Temporal lobe (tissue), 4 donors: ENCODE measurements at places on chromosomes 4 and X. TPM values are rescaled to one million over a fixed set of nuclear protein-coding genes. Genes with fewer than 3 reads are reported as not detected.

Gene XK
- total RNA-seq: 3.0 TPM

Gene FGFBP2
- total RNA-seq: not detected

Gene SMR3B
- not detected for total RNA-seq

Gene REELD1
- total RNA-seq: not detected

Gene TBX22
- total RNA-seq: under 0.01 TPM

Gene CHRDL1
- 38.6 TPM for total RNA-seq

Gene P2RY4
- total RNA-seq: not detected

Gene NDST3
- total RNA-seq: 35.4 TPM

Gene KLKB1
- 0.74 TPM for total RNA-seq

Gene FAAH2
- 3.7 TPM for total RNA-seq

Gene ASB11
- under 0.01 TPM for total RNA-seq

Gene BEND2
- under 0.01 TPM for total RNA-seq

Gene PRKG2
- total RNA-seq: 9.6 TPM

Gene TBC1D8B
- total RNA-seq: 0.49 TPM

Gene NALF2
- total RNA-seq: 2.2 TPM

Gene ASB12
- total RNA-seq: 0.25 TPM

Gene CD99L2
- total RNA-seq: 38.1 TPM

Gene ABCG2
- 15.5 TPM for total RNA-seq

Gene CCDC160
- 1.2 TPM for total RNA-seq

Gene SSX3
- total RNA-seq: not detected

Gene HPGDS
- total RNA-seq: 0.98 TPM

Gene CPZ
- 2.5 TPM for total RNA-seq

Gene AVPR2
- total RNA-seq: not detected

Gene CFI
- 4.7 TPM for total RNA-seq

Gene RBMXL3
- not detected for total RNA-seq

Gene RPS6KA3
- 22.6 TPM for total RNA-seq

Gene GABRA4
- 22.4 TPM for total RNA-seq

Gene CYTL1
- total RNA-seq: 0.49 TPM

Gene TMPRSS11B
- total RNA-seq: not detected

Gene APELA
- total RNA-seq: 0.25 TPM

Gene CT83
- total RNA-seq: not detected

Gene TMSB15C
- total RNA-seq: 35.7 TPM

Gene IL13RA1
- total RNA-seq: 4.2 TPM

Gene HTN1
- total RNA-seq: not detected

Gene CT45A2
- not detected for total RNA-seq

Gene CCDC120
- total RNA-seq: 3.0 TPM

Gene PAGE2
- not detected for total RNA-seq

Gene DCAF12L1
- total RNA-seq: 0.25 TPM

Gene SSX4B
- not detected for total RNA-seq

Gene MAGEA12
- total RNA-seq: not detected

Gene TMEM150C
- 66.9 TPM for total RNA-seq

Gene GAGE1
- not detected for total RNA-seq

Gene FAM47B
- not detected for total RNA-seq

Gene NUDT10
- 39.1 TPM for total RNA-seq

Gene NMU
- total RNA-seq: 1.7 TPM

Gene GPR82
- not detected for total RNA-seq

Gene ANOS1
- 23.4 TPM for total RNA-seq

Gene FMR1NB
- not detected for total RNA-seq

Gene CENPVL2
- total RNA-seq: 1.7 TPM

Gene ZIC3
- 2.0 TPM for total RNA-seq

Gene WDR17
- total RNA-seq: 42.8 TPM

Gene GPR173
- total RNA-seq: 26.1 TPM
